ENCODE measurements at places on chromosomes 3 and 15.

GRCh38 chr3:165725296-165725695 lies 111.9 kb downstream of the BCHE start:
- no peak for DNase-seq

GRCh38 chr3:58392181-58392580 lies 41.5 kb downstream of the PDHB start:
- DNase-seq = no peak

GRCh38 chr15:92091155-92091734 lies 237.7 kb downstream of the SLCO3A1 start:
- no peak for DNase-seq

DNA sequence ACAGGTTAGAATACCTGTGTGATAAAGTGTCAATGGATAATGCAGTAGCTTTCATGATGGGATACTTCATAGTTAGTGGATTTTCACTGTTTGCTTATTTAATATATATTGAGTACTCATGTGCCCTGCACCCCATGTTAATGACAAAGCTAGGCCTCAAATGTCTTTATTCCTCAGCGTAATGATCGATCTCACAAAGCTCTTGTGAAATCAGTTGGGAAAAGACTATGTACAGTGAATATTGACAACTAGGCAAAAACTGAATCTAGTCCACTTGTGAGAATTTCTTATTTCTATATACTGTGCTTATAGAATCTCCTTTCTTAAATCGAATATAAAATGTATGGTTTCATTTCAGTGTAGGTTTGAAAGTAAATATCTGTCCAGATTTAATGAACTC lies 17.9 kb downstream of the SMC4 start:
- DNase-seq = no peak

DNA sequence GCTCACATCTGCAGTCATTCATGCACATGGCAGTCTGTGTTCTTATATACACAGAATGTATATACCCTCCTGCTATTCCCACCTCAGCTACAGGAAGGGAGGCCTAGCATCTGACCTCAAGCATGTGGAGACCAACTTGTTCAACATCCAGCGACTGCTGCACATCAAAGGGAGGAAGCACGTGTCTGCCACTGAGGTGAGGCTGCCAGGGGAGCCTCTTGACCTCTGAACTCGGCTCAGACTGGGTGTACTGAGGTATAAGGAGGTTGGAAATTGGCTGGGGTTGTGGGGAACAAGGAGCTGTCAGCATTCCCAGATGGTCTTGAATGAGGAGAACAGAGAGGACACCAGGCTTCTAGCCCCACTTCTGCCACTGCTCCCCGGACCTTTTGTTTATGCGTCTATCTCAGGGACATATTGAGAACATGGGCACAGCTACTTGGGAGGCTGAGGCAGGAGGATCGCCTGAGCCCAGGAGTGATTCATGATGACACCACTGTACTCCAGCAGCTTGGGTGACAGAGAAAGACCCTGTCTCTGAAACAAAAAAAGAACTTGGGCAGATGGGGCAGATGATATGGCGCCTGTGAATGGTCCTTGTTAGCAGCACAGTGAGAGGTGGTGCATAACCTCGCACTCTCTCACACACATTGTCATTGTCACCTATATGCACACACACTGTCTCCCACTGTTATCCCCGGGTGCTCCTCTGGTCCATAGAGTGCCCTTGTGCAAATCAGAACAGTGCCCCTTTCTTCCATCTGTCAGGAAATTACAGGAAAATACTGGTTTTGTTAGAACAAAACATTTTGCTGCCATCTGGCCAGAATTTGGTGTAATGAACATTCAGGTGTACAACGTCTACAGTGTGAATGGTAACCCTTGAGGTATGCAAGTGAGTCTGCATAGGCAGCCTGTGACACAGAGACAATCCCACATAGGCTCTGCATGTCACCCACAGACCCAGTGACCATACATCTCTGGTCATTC lies 5.4 kb downstream of the VILL start:
- no peak for DNase-seq

DNA sequence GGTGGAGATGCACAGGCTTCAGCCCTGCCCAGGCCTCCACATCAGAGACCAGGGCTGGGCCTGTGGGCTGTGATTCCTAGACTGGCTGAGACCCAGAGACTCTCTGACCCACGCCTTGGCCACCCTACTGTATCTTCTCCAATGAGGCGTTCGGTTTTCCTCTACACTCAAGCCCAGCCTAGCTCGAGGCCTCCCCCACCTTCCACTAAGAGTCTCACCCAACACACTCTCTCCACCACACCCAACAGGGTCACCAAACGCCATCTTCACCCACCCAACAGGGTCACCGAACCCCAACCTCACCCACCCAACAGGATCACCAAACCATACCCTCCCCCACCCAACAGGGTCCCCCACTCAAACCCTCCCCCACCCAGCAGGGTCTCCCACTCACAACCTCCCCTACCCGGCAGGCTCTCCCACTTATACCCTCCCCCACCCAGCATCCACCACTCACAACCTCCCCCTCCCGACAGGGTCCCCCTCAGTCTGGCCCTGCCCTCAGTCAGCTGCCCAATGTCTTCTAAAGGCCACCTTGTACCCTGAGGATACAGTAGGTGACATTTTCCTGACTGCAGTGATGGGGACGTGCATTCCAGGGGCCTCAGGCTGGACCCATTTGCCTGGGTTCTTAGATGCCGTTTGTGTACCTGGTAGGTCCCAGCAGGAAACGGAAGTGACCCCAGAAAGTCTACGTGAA lies 20.4 kb downstream of the CFAP100 start:
- no peak for DNase-seq

DNA sequence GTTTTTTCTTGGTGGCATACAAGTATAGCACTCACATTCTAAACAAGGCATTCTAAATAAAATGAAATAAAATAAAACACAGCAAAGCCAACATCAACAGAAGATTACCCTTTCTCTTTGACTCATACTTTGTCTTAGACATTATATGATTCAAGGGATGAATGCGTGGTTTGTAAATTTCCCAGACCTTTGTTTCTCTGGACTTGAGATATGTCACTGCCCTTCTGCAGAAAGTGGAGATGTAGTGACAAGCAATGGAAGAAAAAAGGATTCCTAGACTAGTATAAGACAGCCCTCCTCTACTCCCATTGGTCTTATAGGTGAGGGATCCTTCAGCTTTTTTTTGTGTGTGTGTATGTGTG lies 22.4 kb downstream of the NANOGP8 start:
- DNase-seq = no peak

DNA sequence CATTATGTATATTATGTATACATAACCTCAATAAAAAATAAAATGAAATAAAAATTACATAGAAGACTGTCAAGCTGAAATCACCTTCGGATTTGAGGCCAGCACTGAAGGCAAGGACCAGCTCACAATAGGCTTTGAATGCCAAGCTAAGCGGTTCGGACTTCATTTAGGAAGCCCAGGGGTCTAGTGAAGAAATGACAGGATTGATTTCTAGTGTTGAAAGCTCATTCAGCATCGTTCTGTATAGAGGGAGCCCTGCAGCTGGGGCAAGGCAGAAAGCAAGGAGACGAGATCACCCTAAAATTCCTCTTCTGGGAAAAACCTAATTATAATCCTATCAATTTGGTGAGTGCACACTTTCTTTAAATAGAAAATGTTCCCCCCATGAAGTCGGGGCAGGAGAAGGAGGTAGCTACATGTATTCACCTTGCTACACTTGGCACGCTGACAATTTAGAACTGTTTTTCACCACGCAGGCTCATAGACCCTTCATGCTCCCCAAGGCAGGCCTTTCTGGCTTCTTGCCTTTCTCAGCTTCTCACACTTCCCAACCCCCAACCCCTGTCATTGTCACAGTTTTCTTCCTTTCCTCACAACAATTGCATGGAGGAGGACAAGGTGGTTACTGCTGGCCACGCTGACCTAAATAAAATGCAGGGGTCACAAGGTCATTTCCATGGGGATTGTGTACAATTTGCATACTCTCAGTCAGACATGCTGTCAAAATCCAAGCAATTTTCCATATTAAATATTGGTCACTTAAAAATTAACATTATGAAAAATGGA lies 44.4 kb upstream of the SSR3 start:
- no peak for DNase-seq

DNA sequence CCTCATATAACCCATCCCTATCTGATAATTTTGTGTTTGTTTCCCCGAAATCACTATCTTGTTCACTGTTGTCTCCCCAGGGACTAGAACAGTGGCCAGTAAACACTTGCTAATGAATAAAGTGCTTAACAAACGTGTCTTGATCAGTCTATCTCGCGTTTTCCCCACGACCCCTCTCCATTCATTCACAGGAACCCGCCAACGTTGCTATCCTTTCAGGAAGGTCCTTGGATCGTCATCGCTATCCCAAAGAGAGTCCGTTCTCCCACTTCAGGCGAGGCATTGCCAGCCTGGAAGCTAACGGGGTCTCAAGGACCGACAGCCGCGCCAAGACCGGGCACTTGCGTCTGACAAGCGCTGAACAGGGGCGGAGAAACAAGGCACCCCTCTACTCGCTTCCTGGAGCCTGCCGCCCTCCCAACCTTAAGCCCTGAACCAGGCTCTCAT lies 344 bp downstream of the LINS1 start:
- DNase-seq = no peak

GRCh38 chr3:14623569-14624051 lies 28.0 kb upstream of the CCDC174 start:
- DNase-seq = no peak

GRCh38 chr3:169173231-169173630 lies 490.3 kb downstream of the MECOM start:
- no peak for DNase-seq

DNA sequence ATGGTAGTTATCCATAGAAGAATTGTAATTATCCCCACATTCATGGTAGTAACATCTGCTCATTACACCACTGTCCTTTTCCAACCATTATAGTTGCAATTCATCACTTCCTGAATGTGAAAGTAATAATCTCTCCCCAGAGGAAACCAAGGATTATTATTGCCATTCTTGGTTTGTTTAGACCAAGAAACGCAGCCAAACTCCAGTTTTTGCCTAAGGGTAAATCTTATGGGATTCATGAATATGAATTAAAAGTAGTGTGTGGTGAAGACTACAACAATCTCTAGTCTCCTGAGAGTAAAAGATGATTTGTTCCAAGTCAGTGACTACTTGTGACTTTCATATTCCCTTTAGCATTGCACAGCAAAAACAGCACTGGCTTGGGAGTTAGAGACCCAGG lies 45.7 kb upstream of the ABI3BP start:
- no peak for DNase-seq

- no peak for DNase-seq
Observed at GRCh38 chr3:13718000-13718399, 161.9 kb downstream of the WNT7A start.

DNA sequence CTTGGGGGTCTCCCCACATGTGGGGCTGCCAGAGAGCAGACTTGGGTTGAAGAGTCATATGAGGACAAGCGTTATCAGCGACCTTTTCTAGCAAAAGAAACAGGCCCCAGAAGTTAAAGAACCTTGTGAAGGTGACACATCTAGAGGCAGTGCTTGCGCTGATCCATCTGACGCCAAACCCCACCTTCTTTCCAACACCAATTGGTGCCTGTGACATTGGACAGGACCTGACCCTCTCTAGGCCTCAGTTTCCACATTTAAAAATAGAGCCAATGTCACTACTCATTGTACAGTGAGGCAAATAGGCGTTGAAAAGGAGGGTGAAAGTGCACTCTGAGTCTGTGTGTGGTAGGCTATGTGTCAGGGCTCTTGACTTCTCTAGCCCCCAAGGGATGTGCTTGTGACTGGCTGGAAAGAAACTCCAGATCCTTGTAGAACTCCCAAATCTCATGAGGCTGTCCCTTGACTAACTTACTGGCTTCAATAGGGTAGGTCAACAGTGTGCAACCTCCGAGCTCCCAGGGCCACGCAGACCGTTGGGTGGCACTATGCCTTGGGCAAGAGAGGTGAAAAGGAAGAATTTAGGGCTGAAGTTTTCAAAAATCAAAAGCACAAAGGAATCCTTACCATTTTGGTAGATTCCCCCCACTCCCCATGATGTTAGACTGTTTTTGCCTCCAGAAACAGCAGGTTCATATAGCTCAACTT lies 666 bp upstream of the FAM219B start:
- no peak for DNase-seq

- DNase-seq = peak; percentile 88
Observed at GRCh38 chr15:55993111-55993803, at the start of gene NEDD4. NEDD4 (minus strand) TSS chr15:55993612; CDS start chr15:55993555, 57 bp downstream.

- DNase-seq = no peak
Observed at GRCh38 chr3:183448369-183449128, 20.1 kb upstream of the MCF2L2 start.

GRCh38 chr15:96252148-96252547 lies 78.4 kb upstream of the NR2F2 start:
- DNase-seq = no peak

DNA sequence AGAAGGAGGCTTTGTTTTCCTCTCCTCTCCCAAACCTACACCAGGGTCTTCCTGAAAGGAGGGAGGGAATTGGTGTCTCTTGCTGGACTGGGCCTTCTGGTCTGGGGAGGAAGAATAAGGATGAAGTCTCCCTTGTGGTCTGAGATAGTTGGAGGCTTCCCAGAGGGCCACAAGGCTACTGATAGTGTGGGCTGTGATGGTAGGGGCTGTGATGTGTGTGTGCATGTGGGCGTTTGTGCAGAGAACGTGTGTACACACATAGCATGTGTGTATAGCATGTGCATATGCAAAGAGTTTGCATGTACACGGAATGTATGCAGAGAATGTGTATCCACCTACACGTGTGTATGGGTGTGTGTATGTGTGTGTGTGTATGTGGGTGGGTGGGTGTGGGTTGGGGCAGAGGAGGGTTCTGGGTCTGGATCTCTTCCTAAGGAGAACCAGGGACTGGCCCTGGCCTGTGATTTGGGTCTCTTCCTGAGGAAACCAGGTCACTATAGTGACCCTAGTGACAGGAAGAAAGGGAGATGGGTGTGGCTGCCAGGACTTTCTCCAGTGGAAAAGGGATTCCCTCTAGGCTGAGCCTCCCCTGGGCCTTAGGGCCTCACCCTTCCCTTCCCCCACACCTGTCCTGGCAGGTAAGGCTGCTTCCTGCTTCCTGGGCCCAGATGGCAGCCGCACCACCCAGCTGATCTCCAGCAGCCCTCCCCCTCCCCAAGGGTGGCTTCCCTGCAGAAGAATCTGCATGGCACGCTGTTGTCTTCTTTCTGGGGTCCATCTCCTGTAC lies 1.7 kb downstream of the FLNB start:
- DNase-seq = no peak

DNA sequence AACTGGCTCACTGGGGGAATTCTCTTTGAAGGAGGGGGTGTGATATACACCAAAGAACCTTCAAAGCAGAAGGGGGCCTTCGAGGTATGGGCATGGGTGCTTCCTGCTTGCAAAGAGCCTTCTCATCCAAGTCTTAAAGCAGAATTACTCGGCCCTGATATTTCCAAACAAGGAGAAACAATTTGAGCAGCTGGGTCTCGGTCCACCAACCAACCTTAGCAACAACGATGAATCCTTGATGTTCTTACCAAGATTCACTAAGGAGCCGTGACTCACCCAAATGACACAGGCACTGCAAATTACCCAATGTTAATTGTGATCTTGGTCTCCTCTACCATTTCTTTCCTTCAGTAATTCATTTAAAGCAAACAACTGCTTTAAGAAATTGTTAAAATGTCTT lies 7.7 kb downstream of the HOMER2 start:
- DNase-seq = no peak

Measured in stimulated activated effector memory CD8-positive, alpha-beta T cell treated with anti-CD3 and anti-CD28 coated beads, Interleukin-12 subunit alpha, Interleukin-12 subunit beta, amount 100 ng/mL, for 72 hours (primary cell).